ENCODE measurements at places on chromosomes 6 and 20. TPM values are rescaled to one million over a fixed set of nuclear protein-coding genes. Genes with fewer than 3 reads are reported as not detected.

Gene CITED2
- 336 TPM for total RNA-seq

Gene BPIFB4
- total RNA-seq: not detected

Gene TMEM170B
- total RNA-seq: 2.5 TPM

Gene CTCFL
- not detected for total RNA-seq

Gene TXNDC5
- total RNA-seq: 422 TPM

Gene SOX18
- total RNA-seq: not detected

Gene HACE1
- total RNA-seq: 17.2 TPM

Gene NR2E1
- not detected for total RNA-seq

Gene PNPLA1
- total RNA-seq: not detected

Gene TRIM38
- total RNA-seq: 21.7 TPM

Gene PGM3
- 99.4 TPM for total RNA-seq

Gene SLC2A10
- total RNA-seq: 38.8 TPM

Gene SLC52A3
- total RNA-seq: not detected

Gene TP53TG5
- total RNA-seq: not detected

Gene MRPS10
- 49.2 TPM for total RNA-seq

Gene KHDRBS2
- not detected for total RNA-seq

Gene LGSN
- not detected for total RNA-seq

Gene BTN1A1
- total RNA-seq: not detected

Gene ANGPT4
- under 0.01 TPM for total RNA-seq

Gene HEY2
- 0.86 TPM for total RNA-seq

Gene RBM24
- 0.39 TPM for total RNA-seq

Gene BHLHE23
- not detected for total RNA-seq

Gene SLC17A2
- total RNA-seq: not detected

Gene PRR18
- total RNA-seq: not detected

Gene LAMA5
- 4.8 TPM for total RNA-seq

Gene ESF1
- total RNA-seq: 13.3 TPM

Gene BFSP1
- total RNA-seq: 1.3 TPM

Gene OR2B6
- total RNA-seq: not detected

Gene IDH3B
- 66.7 TPM for total RNA-seq

Gene GRM1
- 0.26 TPM for total RNA-seq

Gene RAB5IF
- 65.8 TPM for total RNA-seq

Gene PLCB4
- 9.5 TPM for total RNA-seq

Gene EPB41L1
- total RNA-seq: 125 TPM

Gene GABRR2
- 0.13 TPM for total RNA-seq

Gene MED23
- 48.2 TPM for total RNA-seq

Gene UBD
- 0.22 TPM for total RNA-seq

Gene ZNF165
- 0.97 TPM for total RNA-seq

Gene ADTRP
- total RNA-seq: 1.9 TPM

Data from articular chondrocyte of knee joint (primary cell).